ENCODE measurements at places on chromosomes 1 and 21.

- no peak for DNase-seq
These were observed 304.0 kb downstream of the HHIPL2 start for GRCh38 chr1:222243902-222244301.

DNA sequence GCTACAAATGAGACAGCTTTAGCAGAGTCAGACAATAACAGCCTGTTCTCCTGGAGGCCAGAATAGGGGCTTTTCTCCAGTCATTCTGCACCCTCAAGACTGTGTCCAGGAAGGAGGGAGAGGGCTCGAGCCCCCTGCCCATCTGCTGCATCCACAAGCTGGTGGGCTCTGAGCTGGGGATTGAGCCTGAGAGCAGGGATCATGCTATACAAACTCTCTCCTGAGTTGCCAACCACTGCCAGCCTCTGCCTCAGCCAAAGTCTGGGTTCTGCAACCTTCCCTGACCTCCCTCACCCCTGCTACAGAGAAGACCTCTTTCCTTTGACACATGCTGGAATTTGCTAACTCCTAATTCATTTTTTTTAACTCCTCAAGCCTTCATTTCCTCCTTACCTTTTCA, 14.8 kb upstream of the PPM1J start:
- no peak for DNase-seq

GRCh38 chr21:45406801-45407628, 2.0 kb downstream of the COL18A1 start:
- no peak for DNase-seq

- DNase-seq = peak; percentile 68
These were observed 316 bp downstream of the AP4B1 start for GRCh38 chr1:113904293-113904673.

DNA sequence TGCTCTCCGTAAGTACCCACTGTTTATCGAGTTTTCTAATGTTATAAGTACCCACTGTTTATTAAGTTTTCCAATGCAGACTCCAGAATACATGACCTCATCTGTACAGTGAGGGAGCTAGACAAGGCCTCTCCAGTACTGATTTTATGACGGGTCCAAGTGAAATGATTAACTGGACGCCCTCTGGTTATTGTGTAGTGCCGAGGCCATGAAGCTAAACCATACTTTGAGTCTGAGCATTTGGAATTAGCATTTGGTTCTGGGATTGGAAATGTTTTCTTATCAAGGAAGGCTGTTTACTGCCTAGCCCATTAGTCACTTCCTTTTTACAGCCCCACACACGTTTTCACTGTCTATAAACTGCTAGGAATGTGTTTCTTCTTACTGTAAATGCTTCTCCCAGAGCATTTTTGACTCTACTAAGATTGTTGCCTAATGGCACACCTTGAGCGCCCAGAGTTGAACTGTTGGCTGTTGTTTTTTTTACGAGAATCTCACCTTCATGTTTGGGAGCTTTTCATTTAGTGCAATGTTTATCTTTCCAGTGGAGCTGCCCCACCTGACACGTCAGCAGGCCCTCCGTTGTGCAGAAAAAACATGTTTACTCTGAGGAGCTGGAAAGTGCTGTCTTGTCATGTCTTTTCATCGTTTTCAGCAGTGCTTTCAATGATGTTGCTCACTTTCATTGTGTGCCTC, 26.9 kb downstream of the SPATA46 start:
- DNase-seq = peak; percentile 31

DNA sequence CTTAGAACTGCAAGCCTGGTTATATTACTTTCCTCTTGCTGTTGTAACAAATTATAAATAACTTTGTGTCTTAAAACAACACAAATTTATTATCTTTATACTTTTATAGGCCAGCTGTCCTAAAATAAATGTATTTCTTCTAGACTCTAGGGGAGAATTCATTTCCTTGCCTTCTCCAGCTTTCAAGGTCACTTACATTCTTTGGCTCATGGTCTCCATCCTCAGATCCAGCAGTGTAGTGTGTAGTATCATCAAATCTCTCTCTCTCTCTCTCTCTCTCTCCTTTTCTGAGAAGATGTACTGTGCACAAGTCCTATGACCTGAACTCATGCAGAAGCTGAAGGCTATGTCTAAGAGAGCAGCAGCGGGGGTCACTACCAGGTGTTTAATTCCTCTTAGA, 1510.6 kb downstream of the MRPL39 start:
- no peak for DNase-seq

DNA sequence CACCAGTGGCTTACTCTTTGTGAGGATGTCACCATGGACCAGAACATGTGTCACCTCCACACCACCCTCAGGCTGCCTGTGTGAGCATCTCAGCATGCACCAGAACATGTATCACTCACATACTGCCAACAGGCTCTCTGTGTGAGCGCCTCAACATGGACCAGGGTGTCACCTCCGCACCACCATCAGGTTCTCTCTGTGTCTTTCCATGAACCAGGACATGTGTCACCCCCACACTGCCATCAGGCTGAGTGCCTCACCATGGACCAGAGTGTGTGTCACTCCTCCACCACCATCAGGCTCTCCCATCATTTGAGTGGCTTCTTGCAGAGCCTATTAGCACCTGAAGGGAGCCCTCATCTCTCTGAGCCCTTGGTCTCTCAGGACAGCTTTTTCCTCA, 125.2 kb downstream of the ZNF648 start:
- no peak for DNase-seq

GRCh38 chr1:156524481-156524869, 23.9 kb upstream of the MEF2D start:
- DNase-seq = no peak

- DNase-seq = no peak
These were observed 7.5 kb downstream of the GSTM3 start for GRCh38 chr1:109733236-109733870.

DNA sequence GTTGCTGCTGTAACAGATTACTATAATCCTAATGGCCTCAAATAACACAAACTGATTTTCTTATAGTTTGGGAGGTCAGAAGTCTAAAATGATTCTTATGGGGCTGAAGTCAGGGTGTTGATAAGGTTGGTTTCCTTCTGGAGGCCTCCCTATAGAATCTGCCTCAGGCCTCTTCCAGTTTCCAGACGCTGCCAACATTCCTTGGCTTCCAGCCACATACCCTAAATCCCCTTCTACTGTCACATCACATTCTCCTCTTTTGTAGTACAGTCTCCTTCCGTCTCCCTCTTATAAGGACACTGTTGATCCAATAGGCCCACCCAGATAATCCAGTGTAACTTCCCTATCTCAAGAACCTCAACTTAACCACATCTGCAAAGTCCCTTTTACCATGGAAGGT, 145.3 kb upstream of the NCAM2 start:
- no peak for DNase-seq

GRCh38 chr1:28045777-28046176, 42.6 kb downstream of the EYA3 start:
- DNase-seq = no peak

DNA sequence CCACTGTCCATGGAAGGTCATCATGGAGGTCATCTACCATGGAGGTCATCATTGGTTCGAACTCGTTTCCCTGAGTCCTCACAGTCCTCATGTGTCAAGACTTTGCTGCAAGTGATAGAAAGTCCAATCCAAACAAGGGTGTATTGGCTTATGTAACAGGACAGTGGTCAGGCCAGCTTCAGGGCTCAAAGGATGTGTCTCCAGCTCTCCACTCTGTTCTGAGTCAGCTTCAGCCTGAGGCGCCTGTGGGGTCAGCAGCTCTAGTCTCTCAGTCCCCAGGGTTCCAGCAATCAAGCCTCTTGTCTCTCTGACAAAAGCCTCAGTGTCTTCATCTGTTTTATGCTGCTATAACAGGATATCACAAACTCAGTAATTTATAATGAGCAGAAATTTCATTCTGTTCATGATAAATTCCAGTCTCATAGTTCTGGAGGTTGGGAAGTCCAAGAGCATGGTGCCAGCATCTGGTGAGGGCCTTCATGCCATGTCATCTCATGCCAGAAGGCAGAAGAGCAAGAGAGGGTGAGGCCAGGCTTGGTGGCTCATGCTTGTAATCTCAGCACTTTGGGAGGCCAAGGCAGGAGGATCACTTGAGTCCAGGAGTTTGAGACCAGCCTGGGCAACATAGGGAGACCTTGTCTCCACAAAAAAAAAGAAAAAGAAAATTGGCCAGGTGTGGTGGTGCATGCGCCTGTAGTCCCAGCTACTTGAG, 19.5 kb downstream of the A3GALT2 start:
- no peak for DNase-seq

DNA sequence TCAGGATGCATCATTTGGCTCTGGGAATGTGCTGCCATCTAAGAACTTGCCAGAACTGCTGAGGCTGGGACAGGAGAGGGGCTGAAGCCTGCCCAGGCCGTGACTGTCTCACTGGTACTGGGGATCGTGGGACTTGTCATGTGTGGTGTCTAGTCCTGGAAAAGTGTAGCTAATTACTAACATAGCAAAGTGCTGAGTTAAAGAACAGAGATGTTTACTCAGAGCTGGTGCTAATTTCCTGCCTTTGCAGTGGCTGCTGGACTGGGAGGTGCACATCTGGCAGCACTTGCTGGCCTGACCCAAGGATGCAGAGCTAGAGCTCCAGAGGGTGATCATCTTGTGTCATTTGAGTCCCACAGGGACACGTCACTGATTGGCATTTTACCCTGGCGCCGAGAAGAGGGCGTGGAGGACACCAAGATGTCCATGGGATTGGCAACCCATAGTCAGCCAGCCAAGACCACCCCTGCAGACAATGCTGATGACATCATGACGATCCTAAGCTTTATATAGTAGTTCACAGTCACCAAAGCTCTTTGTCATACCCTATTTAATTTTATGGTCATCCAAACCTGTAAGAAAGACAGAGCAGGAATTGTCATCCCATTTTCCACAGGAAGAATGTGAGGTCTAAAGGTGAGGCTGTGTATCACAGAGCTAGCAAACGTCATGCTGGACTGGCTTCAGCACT, 110.1 kb upstream of the SLC44A3 start:
- no peak for DNase-seq

DNA sequence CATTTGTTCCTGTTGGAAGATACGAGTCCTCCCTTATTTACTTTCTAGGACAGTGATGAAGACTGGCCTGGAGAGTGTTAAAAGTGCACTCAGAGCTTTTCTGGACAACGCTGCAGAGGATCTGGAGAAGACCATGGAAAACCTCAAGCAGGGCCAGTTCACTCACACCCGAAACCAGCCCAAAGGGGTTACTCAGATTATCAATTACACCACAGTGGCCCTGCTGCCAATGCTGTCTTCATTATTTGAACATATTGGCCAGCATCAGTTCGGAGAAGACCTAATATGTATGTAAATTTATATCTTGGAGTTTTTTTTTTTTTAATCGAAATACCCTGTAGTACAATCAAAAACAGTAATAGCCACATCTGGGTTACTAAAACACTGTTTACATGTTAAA, 190.5 kb downstream of the ZP4 start:
- no peak for DNase-seq

DNA sequence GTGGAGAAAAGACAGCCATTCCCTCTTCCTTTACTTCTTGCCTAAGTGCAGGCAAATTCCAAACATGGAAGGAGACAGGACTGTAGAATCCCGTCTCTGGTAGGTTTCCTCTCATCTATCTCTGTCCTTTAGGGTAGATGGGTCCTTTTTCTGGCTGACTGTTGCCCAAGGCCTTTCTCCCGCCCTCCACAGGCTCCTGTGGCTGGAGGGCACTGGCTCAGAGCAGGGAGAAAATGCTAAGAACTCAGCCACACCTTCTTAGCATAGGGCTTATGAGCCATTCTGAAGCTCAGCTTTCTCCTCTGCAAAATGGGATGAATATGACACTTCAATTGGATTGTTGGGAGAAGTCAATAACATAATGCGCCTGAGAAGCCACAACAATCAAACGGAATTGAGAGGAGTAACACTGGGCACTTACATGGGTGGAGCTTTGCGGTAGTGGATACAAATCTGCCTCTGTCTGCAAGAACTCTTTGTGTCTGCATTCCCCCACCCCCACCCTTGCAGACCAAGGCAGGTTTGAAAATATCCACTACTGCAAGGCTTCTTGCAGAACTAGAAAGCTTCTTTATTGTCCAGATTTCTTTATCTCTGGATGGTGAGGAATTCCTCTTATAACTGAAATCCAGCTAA, 94.7 kb downstream of the CSMD2 start:
- no peak for DNase-seq

GRCh38 chr1:23224739-23225648, 7.7 kb upstream of the HTR1D start:
- DNase-seq = no peak

GRCh38 chr1:214378492-214378891, 97.5 kb downstream of the SMYD2 start:
- DNase-seq = no peak

DNA sequence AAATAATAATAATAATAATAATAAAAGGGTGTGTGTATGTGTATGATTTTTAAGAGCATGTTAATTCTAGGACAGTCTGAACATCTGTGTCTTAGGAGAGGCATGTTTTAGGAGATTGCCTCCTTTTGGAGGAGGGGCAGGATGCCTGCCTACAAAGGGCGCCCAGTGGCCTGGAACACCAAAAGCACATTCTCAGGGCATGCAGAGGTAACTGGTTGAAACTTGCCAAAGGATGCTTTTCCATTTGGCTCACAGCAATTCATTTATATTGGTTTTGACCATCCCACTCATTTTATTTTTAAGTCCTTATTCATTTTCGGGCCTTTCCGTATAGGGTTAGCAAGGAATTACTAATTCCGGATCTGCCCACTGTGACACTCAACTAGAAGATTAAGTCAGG, 21.1 kb upstream of the LAMC2 start:
- no peak for DNase-seq

- DNase-seq = peak; percentile 6
These were observed 150.6 kb upstream of the ZC3H12A start for GRCh38 chr1:37323486-37324377.

DNA sequence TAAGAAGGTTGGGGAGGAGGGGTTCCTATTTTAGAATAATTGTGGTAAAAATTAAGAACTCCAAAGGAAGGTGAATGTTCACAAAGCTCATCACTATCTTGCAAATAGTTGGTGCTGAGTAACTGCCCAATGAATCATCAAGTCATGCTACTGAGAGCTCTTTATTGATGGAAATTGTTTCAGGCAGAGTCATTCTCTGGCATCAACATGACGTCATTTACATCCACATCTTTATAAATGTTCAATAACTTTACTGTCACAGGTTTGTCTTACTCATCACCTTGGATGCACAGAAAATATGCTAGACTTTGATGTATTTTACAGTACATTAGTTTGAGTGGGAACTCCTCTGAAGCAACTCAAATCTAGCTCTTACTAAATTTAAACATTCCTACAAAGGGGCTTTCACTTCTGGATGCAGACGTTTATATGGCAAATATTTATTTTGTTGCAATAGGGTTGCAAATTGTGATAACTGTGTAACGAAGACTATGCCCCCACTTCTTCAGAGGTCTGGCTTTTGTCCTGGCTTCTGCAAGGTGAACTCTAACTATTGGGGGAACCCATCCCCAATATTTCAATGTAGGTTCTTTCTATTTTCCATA, 273.7 kb upstream of the AJAP1 start:
- DNase-seq = no peak

DNA sequence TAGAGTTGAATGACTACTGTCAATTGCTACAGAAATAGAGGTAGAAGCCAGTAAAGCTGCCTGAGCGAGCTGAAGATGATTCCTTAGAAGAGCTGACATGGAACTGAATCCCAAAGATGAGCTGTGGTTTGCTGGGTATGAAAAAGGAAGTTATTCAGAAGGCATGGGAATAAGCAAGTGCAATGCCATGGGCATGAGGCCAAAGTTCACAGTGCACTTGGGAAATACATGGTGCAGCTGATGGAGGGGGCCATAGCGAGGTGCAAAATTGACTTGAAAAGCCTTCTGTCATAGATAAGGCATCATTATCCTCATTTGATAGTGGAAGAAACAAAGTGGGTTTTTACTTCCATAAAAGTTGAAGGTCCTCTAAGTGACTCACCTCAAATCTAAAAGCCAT, 88.6 kb downstream of the NEK7 start:
- DNase-seq = no peak
